Esophagus squamous epithelium (tissue), 5 donors: ENCODE measurements at places on chromosomes 5 and 9.

DNA sequence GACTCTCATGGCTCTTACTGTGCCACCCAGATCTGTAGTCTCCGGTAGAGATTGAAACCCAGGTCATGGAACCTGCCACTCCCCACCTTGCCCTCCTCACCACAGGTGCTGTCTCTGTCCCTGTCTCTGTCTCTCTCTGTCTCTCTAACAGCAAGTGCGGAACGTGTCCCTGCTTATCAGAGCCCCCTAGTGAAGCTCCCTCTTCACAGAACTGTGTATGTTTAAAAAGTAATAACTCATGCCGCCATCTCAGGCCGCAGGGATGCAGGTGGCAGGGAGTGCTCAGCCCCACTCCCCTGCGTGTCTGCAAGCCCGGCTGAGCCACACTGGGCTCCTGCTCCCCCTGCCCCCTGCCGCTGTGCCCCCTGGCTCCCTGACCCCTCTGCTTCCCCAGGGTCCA, 43.8 kb downstream of the UNC5A start:
- DNase-seq = no peak

DNA sequence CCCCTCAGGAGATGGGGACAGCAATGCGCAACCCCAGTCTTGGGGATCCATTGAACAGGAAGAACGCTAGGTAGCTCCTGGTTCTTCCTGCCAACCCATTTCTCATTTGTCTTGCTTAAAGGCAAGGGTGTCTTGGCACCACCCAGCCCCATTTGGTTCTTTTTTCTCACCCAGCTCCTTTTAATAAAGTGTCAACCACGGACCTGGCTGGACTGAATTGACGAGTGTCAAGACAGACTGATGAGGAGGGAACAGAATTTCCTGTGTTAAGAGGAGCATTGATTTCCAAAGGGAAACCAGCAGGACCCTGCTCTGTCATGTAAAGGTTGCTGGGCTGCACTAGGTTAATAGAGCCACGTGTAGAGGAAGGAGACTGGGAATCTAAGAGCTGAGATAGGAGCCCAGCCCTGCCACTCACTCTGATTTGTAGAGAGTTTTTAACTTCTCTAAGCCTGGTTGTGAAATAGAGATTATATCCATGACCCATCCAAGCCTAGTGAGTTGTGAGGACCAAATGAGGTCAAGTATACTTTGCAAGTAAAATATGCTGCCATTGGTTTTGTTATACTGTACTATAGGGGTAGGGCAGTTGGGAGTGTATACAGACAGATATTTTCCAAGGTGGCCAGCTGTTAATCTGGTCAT, 33.7 kb downstream of the OSTF1 start:
- no peak for DNase-seq

GRCh38 chr5:83400701-83401100, 70.8 kb upstream of the VCAN start:
- no peak for DNase-seq

DNA sequence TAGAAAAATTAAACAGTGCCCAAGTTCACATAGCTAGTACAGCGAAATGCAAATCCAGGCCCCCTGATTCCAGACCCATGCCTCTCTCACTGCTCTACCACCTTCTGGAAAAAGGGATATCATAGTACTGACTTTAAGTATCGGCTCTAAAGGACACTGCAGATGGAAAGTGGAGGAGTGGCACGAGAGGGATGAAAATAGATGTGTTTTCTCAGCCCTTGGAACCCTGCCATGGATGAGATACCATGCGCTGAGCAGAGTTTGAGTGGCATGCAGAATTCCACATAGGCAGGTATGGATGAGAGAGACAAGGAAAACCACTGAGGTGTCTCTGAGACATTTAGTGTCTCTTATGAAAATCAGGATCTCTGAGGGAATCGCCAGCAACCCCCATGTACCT, 18.8 kb downstream of the CKMT2 start:
- no peak for DNase-seq

GRCh38 chr5:43305948-43306565, 7.2 kb downstream of the HMGCS1 start:
- DNase-seq = no peak

DNA sequence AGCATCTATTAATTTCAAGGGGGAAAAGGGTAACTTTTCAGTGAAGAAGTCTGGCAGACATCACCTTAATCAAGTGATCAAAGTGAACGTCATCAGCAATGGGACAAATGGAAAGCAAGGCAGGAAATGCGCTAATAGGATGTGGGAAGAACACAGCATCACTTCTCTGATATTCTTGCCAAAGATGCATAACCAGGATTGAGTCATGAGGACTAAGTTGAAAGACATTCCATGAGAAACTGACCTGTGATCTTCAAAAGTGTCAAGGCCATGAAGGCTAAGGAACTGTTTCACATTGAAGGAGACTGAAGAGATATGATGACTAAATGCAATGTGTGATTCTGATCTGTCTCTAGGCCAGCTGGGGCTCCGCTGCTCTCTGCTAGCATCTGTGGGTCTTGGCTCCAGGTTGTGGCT, 92.9 kb downstream of the NDFIP1 start:
- no peak for DNase-seq

DNA sequence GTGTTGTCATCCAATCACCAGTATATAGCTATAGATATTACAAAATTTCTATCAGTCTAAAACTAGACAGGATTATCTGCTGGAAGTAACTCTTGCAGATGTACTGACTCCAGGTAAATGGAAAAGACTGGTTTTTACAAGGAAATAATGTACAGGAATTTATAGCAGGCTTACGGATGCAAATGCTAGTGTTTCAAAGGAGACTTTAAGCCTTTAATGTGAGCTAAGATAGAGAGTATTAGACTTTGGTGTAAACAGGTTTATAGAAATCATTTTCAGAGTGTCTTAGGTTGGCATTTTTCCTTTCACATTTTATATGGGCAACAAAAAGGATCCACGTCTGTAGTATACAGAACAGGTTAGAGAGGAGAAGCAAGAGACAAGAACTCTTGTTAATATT, 16.1 kb downstream of the ZNF608 start:
- no peak for DNase-seq

- no peak for DNase-seq
These were observed 79.6 kb downstream of the SMIM15 start for GRCh38 chr5:61082516-61083280.

- no peak for DNase-seq
These were observed 3.3 kb downstream of the SEPTIN8 start for GRCh38 chr5:132773601-132774355.

DNA sequence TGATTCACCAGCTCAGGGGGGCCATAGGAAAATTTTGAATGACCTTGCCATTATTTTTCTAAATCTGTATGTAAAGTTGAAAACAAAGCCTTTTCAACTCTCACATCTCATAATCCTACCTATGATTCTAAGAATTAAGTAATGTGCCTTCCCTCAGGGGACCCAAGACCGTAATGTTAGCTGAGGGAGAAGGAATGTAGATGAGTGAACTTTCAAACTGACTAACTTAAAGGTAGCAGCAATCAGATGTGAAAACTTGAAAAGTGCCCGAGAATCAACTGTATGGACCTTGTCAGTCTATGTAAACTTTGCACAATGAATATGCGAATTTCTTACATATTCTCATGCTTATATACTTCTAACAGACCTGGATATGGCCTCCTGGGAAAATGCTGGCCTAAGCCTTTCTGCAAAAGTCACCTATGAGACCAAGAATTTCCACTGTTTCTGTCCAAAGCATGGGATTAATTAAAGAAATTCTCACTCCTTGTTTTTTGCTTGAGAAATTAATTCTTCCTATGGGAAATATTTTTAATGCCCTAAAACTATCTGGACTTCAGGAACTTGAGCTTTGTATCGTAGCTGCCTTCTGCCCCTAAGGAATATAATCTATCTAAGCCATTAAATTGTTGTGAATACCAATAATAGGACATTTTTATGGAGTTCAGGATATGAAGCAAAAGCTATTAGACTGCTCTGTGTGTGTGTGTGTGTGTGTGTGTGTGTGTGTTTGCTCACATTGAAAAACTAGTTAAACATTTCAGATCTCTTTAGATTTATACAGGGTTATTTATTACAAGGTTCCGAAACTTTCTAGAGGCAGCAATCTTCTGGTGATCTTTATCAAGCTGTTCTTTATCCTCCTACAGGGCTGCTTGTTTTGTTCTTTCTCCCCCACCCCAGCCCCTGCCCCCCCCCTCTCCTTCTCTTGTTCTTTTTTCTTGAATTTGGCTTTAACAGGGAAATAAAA, 169.1 kb upstream of the CLINT1 start:
- no peak for DNase-seq

DNA sequence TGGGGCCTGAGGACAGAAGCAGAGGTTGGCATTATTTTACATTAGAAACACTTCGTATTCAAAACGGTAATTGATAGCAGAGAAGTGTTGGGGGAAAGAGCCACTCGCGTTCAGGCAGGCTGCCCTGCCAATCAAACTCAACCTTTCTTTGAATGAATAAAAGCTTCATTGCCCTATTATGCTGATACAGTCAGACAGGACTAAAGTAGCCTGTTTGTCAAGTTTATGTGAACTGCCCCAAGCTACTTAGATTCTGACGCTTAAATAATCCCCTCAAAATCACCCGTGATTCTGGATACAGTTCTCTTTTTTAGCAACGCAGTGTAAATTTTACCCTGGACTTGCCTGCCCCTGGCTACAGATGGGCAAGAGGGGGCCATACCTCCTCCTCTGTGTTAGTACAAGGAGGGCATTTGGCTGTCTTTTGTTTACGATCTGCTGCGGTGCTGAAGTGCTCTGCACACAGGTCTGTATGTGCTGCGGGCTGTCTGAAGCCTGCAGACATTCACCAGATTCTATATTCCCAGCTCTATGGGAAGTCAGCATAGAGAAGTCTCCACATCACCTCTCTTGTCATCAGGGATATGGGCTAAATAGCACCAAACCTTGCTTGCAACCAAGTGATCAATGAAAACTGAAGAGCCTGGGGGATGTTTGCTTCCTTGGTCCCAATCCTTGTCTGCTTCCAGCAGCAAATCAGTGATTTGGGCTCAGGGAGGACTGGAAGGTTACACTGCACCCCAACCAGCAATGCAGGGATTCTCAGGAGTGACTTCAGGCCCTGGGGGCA, 218.4 kb downstream of the EBF1 start:
- no peak for DNase-seq

- DNase-seq = no peak
These were observed 14.7 kb downstream of the CEP72 start for GRCh38 chr5:626850-627249.

- no peak for DNase-seq
These were observed 331.9 kb downstream of the SPOCK1 start for GRCh38 chr5:137167187-137167586.

DNA sequence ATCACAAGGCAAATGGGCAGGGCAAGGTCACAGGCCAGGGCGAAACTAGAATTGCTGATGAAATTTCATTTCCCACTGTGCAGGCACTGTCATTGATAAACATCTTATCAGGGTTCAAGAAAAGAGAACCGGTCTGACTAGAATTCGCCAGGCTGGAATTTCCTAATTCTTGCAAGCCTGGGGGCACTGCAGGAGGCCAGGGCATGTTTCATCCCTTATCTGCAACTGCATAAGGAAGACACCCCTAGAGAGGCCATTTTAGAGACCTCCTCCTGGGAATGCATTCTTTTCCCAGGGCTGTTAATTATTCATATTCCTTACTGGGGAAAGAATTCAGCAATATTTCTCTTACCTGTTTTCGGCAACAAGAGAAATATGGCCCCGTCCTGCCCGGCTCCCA, 266.2 kb upstream of the CYLC2 start:
- no peak for DNase-seq

DNA sequence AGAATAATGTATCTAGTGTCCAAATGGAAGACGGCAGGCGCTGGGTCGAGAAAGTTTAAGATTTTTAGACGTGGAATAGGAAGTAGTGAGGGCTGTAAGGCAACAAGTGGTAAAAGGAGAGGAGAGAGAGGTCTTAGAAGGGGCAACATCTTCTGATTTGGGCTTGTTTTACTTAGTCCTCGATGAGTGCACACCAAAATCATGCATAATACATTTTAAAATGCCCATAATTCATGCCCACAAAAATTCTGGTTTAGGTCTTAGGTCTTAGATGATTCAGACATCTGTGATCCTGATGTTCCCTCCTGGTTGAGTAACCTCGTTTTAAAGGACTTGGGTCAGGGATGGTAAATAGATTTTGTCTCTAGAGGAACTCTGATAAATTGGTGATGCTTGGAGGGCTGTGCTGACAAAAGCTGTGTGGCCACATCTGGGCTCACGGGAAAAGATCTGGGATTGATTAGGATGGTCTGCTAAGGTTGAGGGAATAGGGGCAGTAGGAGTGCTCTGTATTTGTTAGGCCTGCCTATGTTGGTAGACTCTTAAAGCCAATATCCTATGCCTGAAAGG, 476.3 kb downstream of the CCDC171 start:
- no peak for DNase-seq

DNA sequence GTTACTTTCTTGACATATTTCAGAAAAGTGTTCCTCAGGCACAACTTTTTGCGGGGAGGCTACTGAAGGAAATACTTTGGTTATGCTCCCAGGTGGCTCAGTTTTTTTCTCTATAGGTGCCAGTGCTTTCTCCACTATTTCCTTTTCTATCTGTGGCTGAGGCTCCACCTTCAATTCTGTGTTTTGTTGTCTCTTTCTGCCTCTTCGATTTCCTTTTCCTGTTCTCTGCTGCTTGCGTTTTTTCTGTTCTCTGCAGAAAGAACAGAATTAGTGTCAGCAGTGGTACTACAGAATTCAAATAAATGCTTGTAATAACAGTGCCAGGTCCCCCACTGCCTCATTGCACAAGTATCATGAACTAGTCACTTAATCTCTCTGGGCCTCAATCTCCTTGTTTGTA, 7.0 kb downstream of the HEMGN start:
- DNase-seq = no peak

GRCh38 chr5:66929995-66930394, 266.6 kb downstream of the CD180 start:
- no peak for DNase-seq

GRCh38 chr9:86557063-86557766, 203.0 kb upstream of the TUT7 start:
- DNase-seq = no peak

GRCh38 chr5:174101195-174101730, 55.8 kb downstream of the NSG2 start:
- DNase-seq = no peak

DNA sequence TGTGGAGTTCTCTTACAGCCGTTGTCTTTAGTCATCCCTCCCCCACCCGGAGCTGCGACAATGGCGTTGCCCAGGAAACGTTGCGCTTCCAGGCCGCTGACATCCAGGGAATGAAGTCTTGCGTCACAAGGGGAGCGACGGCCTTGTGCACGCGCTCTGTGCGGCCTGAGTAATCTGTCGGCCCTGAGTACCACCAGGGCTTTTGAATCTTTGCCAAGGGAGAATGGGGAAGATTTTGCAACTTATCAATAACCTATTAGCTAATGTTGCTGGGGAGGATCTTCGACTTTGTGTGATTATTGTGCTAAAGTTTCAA, at the start of gene SOX30:
TSS of gene SOX30 (minus strand) at position 62 of the 316 bp plus-strand sequence. CDS start 360 bp downstream, outside the sequence.
- no peak for DNase-seq

- no peak for DNase-seq
These were observed 89.9 kb upstream of the GLIS3 start for GRCh38 chr9:4389755-4390154.
